Fibroblast of villous mesenchyme (primary cell): ENCODE measurements at places on chromosomes 1 and 21. TPM values are rescaled to one million over a fixed set of nuclear protein-coding genes. Genes with fewer than 3 reads are reported as not detected.

DNA sequence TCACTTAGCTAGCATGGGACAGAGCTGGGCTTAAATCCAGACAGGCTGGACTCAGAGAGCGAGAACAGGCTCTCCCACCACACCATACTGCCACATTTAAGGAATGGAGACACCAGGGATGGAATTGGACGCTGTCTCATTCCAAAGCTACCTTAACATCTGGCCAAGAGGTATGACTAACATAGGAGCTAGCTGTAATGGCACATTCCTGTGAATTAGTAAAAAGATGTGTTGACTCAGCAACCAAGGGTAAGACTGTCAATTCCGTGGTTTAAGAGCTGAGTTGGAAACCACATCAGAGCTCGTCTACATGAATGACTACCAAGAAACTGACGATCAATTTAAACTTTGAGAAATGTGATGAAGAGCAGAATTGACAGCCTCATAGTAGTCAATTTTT, 8.3 kb upstream of the TNFRSF9 start:
- DNase-seq: peak; percentile 18

DNA sequence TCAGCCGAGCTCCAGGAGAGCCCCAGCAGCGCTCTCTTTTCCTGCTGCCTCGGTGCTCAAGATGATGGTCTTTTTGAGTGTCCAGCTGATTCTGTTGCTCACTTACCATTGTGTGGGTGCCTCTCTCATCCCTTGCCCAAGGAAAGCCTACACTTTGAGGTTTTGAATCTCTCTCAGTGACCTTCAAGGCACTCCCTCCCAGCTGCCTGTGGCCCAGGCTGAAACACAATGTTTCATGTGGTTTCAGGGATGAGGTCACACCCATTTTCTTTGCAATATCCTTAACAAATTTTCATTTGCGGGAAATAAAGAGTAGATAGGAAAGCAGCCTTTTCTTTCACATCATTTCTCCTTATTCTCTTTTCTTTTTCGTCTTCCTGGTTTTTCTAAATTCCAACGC, 12.6 kb upstream of the MRPS14 start:
- no peak for DNase-seq

- no peak for DNase-seq
These were observed 69.8 kb downstream of the HFM1 start for GRCh38 chr1:91334856-91335255.

DNA sequence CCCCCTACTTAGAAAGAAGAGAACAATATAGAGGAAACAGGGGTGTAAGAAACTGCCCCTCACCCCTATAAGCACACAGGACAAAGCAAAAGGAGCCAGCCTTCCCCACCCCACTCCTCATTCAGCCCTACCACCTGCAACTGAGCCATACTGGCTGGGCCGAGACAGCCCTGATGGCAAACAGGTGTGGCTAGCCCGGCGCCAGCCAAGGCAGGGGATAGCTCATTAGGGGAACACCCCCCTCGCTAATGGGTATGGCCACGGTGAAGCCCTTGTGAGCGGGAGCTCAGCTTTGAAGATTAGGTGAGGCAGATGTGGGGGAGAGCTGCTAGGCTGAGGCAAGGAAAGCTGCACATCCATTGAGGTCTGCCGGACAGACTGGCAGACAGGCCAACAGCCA, 65.5 kb downstream of the ERI3 start:
- no peak for DNase-seq

- peak; percentile 7 for DNase-seq
These were observed 37.4 kb downstream of the LRRC52 start for GRCh38 chr1:165580931-165581871.

DNA sequence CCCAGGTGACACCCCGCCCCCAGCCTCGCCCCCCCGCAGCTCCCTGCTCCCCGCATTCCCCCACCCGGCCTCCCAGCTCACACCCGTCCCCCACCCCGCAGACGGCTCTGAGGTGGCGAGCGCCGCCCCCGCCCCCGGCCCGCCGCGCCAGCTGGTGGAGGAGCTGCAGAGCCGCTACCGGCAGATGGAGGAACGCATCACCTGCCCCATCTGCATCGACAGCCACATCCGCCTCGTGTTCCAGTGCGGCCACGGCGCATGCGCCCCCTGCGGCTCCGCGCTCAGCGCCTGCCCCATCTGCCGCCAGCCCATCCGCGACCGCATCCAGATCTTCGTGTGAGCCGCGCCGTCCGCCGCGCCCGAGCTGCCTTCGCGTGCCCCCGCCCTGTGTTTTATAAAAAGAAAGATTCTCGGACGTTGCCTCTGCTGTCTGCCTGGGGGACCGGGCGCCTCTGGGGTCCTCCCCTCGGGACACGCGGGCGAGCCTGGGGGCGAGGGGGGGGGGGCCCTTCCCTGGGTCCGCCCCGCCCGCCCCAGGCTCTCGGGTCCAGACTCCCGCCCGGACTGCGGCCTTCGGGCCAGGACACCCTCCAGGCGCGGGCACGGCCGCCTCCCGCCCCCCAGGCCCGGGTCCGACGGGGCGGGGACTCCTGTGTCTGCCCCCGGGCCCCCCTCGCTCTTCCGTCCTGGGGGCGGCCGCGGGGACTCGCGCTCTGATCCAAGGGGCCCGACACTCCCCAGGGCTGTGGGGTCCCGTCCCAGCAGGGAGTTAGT, 1.6 kb upstream of the MMP23B start:
- DNase-seq: peak; percentile 64

DNA sequence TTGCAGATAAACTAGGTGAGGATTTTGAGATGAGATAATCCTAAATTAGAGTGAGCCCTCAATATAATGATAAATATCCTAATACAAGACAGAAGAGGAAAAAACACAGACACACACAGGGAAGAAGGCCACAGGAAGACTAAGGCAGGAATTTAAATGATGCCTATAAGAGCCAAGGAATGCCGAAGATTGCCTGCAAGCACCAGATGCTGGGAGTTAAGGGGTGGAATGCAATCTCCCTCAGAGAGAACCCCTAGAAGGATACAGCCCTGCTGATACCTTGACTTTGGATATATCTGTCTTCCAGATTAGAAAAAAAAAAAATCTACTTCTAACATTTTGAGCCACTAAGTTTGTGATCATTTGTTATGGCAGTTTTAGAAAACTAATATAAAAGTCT, 299.7 kb upstream of the PRMT6 start:
- DNase-seq: no peak

- DNase-seq: no peak
These were observed 93.6 kb downstream of the ENAH start for GRCh38 chr1:225559326-225559725.

- DNase-seq: no peak
These were observed 586.3 kb downstream of the LRRIQ3 start for GRCh38 chr1:73611681-73612080.

DNA sequence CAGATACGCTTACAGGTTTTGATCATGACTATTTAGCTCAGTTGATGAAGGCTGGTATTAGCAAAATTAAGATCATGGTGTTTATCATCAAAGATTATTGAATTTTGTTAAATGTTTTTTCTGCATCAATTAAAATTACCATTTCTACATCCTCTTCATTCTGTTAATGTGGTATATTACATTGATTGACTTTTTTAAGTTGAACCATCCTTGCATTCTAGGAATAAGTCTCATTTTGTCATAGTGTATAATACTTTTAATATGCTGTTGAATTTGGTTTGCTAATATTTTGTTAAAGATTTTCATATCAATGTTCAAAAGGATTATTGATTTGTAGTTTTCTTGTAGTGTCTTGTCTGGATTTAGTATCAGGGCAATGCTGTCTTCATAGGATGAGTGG, 142.4 kb downstream of the LYPLAL1 start:
- no peak for DNase-seq

- DNase-seq: peak; percentile 86
These were observed 707 bp upstream of the KLHL21 start for GRCh38 chr1:6603238-6603914.

DNA sequence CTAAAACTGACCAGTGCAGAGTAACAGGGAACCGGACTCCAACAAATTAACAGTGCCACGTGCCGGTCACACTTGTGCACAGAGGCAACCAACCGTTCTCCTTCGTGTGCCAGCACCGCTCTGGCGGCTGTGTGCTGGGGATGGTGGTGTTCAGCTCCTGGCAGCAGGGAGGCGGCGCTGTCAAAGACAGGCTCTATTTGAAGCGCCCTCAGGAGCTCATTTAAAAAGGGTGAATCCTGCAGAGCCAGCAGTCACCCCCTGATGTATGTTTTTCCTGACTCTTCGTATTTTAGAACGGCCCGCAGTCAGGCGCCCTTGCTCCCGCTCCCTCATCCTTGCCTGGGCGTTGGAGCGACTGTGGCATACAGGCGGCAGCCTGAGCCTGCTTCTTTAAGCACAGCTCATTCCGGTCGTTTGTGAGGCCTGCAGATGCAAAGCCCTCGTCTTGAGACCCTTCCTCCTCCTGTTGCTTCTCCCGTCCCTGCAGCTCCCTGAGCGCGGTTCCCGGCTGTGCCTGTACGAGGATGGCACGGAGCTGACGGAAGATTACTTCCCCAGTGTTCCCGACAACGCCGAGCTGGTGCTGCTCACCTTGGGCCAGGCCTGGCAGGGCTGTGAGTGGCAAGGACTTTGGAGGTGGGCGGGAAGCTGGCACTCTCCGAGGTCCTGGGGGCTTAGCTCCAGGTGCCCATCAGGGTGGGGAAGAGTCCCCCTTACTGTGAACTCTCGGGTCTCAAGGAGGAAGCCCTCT, 1.1 kb downstream of the DFFB start:
- DNase-seq: peak; percentile 20

DNA sequence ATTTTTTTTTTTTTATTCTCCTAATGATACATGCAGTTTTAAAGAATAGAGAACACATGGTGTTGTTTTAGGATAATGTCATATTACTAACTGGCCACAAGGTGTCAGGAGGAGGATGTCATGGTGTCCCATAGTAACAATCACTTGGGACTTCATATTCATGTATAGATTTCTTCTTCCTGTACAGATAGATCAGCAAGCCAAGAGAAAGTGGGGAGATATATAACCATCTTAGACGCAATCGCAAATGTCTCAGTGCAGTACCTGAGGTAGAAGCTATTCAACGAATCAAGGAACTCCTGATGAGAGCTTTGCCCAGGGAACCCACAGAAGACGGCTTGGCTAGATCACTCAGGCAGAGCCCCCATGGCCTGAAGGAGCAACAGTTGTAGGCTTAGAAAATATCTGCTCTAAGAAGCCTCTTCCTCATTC, 12.3 kb downstream of the OR2T11 start:
- no peak for DNase-seq

- no peak for DNase-seq
These were observed 15.9 kb upstream of the ITPKB start for GRCh38 chr1:226754793-226755533.

GRCh38 chr21:33895356-33895755, 20.2 kb downstream of the ATP5PO start:
- DNase-seq: no peak

DNA sequence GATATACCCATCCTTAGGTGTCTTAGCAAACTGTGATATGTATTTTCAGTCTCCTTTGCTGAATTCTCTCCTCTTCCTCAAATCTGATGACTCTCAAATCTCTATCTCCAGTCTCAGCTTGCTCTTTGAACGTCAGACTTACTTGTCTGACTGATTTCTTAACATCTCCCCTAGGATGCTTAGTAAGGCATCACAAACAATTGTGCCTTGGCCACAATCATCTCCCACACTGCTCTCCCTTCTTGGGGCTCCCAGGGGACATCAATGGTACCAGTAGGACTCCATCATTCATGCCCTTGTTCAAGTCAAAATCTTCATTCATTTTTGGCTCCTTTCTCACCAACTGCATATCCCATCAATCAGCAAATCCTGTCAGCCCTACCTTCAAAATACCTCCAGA, 42.0 kb downstream of the GNG12 start:
- DNase-seq: no peak

DNA sequence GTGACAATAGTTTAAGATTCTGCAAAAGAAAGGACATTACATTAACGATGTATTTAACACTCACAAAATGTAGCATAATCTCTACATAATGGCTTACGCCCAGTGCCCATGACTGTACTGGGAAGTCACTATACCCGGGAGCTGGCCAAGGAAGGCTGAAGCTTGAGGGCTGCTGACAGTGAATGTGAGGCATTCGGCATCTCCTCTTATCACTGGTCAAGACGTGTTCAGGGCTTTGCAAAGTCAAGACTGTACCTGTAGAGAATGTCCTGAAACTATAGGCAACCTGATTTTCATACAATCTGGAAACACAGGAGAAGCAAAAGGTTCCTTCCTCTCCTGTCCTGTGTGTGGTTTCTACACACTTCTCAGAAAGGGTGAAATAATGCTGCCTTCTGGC, 12.7 kb upstream of the IFNGR2 start:
- DNase-seq: no peak

DNA sequence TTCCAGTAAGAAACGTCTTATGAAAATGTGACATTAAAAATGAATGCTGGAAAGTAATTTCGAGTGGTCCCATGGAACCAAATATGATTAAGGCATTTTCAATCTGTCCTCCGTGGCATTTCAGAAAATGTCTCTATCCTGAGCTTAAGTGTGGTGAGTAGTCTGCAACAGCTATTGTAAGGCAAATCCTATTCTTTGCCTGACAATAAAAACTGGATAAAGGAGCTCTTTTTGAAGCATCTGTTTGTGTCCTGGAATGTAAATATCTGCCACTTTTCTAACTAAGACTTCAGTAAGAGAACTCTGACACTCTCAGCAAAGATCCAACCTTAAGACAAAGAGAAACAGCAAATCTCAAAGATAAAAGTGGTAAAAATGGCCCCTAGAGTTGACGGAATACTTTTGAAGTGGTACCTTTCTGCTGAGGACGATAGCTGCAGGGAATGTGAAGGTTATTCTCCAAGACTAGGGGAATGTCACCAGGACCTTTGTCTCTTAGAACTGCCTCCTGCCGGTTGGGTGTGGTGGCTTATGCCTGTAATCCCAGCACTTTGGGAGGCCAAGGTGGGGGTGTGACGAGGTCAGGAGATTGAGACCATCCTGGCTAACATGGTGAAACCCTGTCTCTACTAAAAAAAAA, 486.7 kb upstream of the ZP4 start:
- DNase-seq: no peak

DNA sequence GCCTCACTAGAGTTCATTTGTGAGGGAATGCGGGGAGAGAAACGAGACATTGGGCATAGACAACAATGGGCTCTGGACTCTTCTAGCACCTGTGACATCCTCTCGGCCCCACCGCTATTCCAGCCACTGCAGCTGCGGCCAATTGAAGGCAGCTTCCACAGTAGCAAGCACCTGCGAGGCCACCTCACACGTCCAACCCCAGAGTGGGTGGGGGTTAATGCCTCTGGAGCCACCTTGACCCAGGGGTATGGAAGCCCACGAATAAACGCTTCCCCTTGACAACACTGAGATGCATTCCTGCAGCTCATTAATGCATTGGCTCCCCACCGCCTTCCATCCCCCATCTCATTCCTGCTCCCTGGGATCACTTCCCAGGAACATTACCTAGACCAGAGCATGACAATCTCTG, 104.4 kb downstream of the GLIS1 start:
- no peak for DNase-seq

OR2G6 gene
- not detected in 2 replicates for total RNA-seq

FCGR2B gene
- total RNA-seq: not detected in 2 replicates

C1orf185 gene
- under 0.01 TPM in 1 of 2 replicates, not detected in the other for total RNA-seq

FCRLB gene
- 2.9 and 4.3 TPM in 2 replicates for total RNA-seq

NRDC gene
- total RNA-seq: 90.5 and 112 TPM in 2 replicates

AK5 gene
- 84.4 and 123 TPM in 2 replicates for total RNA-seq

MFAP2 gene
- total RNA-seq: 33.2 and 70.2 TPM in 2 replicates

MXRA8 gene
- 249 and 351 TPM in 2 replicates for total RNA-seq

FAM163A gene
- under 0.01 TPM in 2 replicates for total RNA-seq

C8A gene
- total RNA-seq: not detected in 2 replicates

PARP1 gene
- 51.2 and 89.4 TPM in 2 replicates for total RNA-seq

TIE1 gene
- total RNA-seq: under 0.01 TPM in 2 replicates
